ENCODE measurements at places on chromosomes 4 and X.
A peak's percentile ranks its signal among the peaks of the same experiment; 100 is the strongest.

DNA sequence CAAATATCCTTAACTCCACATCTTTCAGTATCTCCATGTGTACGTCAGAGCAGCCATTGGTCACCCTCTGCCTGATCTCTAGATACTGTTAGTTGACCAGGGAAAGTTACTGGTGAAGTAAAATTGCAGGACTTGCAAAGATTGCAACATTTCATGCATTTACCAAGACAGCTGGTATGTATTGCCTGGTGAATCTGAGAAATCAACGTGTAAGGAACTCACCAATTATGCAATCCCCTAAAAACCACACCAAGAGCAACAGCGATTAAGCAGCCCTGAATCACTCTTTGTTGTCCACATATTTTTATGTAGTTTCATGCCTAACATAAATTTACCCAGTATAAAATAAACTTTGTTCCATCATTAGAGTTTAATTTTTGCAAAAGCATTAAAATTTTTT, 271.2 kb downstream of the NLGN4X start:
- DNase-seq, result no peak

GRCh38 chr4:83731609-83732008, 195.7 kb downstream of the GPAT3 start:
- DNase-seq, result no peak

DNA sequence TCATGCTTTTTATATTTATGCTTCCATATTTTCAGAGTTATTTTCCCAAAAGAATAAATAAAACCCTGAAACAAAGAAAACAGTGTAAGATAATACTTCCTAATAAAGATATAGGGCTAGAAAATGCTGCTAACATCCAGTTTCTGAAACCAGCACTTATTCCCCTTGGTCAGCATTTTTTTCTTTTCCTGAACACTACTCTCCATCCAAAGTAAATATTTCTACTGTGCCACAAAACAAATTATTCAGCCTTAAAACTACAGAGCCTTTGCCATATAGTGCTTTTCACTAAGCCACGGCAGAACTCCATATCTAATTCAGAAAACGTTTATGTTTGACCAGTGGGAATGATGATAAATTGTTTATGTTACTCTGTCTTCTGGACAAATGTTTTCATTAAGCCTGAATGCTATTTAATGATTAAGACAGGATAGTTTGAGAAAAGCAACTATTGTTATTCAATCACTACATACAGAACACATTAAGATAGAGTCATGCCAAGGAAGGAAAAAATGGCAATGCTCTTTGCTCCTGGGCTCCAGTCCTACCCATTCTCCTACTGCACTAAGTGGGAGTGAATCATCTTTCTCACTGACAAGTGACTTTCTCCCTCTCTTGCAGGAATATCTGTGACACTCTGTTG, 723.9 kb downstream of the FAT4 start:
- peak; percentile 51 for DNase-seq

GRCh38 chrX:24377195-24377594, 16.8 kb downstream of the SUPT20HL1 start:
- DNase-seq, result no peak

DNA sequence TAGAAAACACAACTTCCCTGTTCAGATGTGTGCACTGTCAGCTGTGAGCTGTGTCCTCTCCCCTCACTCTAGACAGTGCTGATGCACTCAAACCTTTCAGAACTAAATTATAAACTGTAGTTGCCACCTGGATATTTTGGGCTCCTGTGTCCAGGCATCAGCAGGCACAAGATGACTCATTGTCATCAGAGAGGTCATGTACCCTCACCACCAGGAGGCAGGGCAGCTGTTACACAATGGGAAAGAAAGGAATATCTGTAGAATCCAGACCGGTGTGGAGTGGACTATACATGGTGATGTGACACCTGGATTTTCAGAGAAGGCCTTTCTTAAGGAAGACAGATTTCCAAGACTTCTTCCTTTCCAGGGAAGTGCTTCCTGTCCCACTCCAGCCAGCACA, 854.4 kb upstream of the AGA start:
- DNase-seq, result no peak

All from fibroblast of the aortic adventitia (primary cell).